ENCODE measurements at places on chromosomes 5 and 9. TPM values are rescaled to one million over a fixed set of nuclear protein-coding genes. Genes with fewer than 3 reads are reported as not detected.

- DNase-seq: peak; percentile 13
Measured at GRCh38 chr9:111648066-111648465, 13.3 kb upstream of the GNG10 start.

- no peak for DNase-seq
Measured at GRCh38 chr9:121388140-121388905, 18.3 kb upstream of the STOM start.

DNA sequence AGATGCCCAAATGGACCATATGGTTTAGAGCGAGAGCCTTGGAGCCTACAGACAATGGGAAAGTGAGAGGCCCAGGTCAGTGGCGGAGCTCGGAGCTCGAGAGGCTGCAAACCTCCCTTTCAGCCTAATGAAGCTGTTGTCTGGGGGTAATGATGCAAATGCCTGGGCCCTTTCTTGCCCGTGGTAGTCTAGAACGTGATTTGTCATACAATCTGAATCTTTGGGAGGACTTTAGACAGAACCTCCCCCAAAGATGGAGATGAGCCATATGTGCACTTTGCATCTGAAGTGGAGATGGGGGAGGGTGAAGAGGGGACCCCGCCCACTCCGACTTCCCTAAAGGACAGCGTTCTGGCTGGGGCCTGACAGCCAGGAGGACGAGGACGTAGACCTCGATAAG, 10.3 kb upstream of the NEUROG1 start:
- no peak for DNase-seq

DNA sequence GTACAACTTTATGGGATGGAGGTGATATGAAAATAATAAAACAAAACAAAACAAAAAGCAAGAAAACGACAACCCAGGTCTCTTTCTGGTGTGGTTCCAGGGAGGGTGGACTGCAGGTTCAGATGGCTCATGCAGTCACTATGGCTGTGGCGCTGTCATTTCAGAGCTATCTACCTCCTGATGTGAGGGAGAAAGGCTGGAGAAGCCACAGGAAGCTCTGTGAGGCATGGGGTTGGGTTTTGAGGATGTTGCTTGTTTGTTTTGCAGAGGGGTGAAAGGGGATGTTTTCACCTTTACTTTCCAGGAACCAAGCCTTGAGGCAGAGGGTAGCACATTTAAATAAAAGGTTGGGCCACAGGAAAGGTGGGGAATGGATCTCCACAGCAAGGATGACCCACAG, 18.7 kb downstream of the NIPAL4 start:
- DNase-seq: no peak

The RALGDS gene
- total RNA-seq: 23.6 TPM

GRCh38 chr9:95150903-95151302, 166.6 kb downstream of the FANCC start:
- DNase-seq: no peak

The TPPP gene
- 0.26 TPM for total RNA-seq

The CCDC192 gene
- total RNA-seq: not detected

DNA sequence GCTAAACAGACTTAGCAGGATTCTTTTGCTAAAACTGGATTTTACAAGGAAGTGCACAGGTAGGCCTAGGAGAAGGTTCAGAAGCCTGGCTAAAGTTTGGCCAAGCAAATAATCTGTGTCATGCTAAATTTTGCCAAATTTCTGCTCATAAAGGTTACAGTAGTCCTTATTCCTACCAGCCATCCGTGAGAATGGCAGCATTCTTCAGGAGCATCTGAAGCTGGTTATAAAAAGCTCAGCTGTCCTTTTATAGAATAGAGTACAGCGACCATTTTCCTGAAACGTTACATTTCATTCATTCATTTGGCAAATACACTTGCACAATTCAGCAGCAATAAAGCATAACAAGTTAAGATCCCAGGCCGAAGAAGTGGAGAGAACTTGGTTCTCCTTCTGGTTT, 6.9 kb downstream of the GSN start:
- DNase-seq: no peak

DNA sequence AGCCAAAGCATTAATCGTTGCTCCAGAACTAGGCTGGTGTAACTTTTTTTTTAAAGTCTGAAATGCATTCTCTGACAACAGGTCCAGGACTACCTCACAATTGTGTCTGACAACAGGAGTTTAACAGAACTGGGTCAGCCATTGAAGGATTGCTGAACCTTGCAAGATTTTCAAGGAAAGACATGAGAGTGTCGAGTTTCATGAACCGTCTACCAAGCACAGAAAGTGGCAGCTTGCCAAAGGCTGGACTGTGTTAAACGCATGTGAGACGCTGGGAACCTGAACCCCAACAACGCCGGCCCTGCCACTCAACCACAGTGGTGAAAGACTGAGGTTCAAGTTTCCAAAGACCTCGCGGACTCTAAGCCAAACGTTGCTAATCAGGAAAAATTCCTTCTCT, 79.1 kb downstream of the LHFPL2 start:
- peak; percentile 92 for DNase-seq

GRCh38 chr5:79792463-79792862, 102.8 kb downstream of the CMYA5 start:
- no peak for DNase-seq

DNA sequence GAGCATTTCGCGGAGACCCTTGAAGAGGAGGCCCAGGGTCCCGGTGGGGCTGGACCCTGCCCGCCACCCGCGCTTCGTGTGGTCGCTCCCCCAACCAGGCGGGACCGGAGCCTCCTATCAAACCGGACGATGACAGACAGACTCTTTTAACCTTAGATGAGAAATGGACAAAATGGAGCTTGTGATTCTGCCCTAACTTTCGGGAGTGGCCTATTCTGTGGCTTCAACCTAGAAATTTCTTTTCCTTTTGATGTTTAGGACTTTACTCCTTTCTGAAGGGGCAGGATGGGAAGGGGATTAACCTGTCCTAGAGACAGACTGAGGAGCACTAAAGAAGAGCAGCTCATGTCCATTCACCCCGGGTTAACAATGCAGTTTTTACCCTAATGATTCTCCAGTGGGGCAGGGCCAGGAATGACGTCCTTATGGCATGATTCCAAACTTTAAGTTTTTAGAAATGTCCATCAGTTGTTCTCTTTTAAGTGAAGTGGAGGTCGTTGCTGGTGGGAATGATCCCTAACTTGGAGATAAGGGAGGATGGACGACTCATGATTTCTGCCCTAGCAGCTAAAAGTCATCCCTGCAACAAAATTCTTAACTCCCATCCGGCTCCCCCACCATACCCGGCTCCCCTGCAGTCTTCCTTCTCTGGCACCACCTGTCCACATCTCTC, 1.0 kb downstream of the NIPSNAP3A start:
- peak; percentile 26 for DNase-seq

The TYRP1 gene
- total RNA-seq: 0.17 TPM

The PCSK1 gene
- not detected for total RNA-seq

GRCh38 chr5:66151030-66151429, 6.9 kb downstream of the SREK1 start:
- DNase-seq: peak; percentile 8

Measured in fibroblast of lung (primary cell).